ENCODE measurements at places on chromosomes 13 and 19. TPM values are rescaled to one million over a fixed set of nuclear protein-coding genes. Genes with fewer than 3 reads are reported as not detected.

Gene PRKCG
- total RNA-seq: 2.4 TPM

DNA sequence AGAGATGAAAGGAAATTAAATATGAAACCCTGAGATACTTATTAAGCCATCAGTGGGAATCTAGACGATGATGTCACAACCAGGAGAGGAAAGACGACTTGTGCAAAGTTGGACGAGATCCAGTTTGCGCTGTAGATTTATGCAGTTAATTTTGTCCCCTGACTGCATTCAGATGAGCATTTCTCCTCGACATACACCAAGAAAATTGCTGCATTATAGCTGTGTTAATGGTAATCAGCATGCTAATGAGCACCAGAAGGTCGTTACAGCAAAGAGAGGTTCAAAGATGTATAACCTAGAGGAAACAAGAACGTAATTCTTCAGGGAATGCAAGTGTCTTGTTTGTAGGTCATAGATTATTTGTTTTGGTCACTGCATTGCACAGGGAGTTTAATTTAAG is 371.7 kb downstream of the RBM26 start:
- DNase-seq: no peak

- DNase-seq: peak; percentile 72
These were observed 5.1 kb downstream of the EGLN2 start for GRCh38 chr19:40803857-40804782.

Gene SWSAP1
- 4.3 TPM for total RNA-seq

DNA sequence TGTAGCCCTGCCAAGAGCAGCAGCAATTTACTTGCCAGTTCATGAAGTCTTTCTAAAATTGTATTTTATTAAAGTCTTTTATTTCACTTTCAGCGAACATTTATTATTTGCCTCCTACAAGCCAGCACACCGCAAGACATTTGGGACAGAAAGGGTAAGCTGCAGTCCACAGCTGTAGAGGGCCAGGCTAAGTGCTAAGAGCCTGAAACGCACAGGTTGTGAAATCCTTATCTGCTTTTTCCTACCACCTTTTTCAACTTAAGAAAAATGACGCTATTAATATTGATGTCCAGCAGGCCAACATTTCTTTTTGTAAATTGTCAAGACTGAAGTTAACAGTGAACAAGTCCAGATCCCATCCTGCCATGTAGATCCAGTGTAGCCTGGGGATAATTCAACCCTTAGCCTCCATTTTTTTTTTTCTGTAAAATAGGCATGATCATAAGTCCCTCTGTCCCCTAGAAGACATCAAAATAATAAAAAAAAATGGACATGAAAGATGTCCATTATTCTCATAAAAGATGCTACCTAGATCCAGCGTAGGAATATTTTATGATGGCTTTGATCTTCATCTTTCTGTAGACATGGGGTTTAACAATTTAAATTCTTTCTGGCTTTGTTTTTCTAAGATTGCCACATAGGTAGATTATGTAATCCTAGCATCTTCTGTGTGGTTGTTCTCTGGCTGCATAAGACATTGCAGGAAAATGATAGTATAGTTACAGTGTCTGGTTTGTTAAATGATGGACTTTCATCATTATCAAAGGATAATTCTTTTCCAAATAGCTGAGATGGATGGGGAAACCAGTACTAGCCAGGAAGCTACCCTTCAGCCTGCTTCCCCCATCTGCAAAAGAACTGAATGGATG is 128.4 kb downstream of the SHISA2 start:
- no peak for DNase-seq

DNA sequence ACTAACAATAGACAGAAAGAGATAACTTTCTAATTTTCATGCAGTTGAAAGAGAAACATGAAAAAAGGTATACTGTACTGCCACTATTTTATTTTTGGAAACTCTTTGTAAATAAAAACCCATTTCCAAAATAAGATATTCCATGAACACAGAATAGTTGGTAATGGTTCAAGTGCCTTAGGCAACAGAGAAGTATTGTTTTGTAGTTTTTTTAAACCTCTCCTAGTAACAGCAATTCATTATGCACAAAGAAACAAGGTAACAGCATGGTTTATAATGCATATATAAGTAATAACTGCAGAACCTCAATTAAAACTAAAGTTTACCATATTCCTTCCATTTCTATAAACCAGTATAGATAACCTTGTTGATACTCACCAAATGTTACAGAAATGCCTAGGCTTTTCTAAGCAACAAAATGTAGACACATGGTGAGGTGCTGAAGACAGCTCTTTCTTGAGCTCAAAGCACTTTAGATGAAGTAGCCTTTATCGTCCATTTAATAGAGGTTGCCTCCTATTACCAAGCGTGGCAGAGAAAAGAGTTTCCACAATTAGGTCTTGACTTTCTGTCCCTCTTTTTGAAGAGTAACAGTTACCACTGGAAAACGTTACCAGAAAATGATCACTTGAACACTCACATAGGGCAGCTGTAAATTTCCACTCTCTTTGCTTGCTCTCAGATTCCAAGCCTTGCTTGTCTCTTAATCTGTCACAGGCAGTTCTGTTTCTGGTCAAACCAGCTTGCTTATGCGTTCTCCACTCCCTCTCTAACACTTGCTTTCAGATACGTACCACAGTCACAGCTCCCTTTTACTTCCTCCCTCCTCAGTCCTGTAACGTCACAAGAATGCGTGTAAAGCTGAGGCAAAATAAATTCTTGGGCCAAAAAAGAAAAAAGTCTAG is 42.9 kb downstream of the CAB39L start:
- DNase-seq: no peak

DNA sequence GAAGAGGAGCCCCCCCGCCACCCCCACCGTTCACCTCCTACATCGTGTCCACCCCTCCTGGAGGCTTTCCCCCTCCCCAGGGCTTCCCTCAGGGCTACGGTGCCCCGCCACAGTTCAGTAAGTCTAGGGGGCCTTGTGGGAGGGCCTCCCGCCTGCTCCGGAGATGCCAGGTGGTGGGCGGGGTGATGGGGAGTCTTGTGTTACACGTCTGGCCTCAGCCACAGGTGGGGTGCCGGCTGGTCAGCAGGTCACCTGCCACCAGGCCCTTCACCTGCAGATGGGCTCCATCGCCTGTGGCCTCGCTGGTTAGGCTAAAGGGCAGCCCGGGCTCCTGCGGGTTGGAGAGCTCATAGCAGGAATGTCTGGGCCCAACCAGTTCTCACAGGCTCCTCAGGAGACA is 8.0 kb upstream of the RPS15 start:
- no peak for DNase-seq

Gene THSD8
- 2.4 TPM for total RNA-seq

DNA sequence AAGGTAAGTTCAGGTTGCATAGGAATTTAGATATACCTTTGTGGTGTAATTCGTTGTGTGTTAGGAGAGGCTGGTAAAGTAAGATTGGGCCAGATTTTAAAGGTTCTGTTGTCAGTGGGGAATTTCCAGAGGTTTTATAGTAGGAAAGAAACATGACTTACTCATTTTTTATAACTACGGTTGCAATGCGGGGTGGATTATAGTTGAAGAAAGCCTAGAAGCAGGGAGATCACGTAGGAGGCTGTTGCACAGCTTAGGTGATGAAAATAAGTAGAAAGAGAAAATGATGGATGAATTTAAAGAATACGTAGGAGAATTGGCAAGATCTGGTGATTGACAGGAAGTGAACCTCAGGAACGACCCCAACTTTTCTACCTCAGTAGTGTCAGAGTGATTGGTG is 61.1 kb downstream of the PIBF1 start:
- no peak for DNase-seq

GRCh38 chr19:35352177-35352447 is 4.4 kb downstream of the FFAR1 start:
- DNase-seq: no peak

DNA sequence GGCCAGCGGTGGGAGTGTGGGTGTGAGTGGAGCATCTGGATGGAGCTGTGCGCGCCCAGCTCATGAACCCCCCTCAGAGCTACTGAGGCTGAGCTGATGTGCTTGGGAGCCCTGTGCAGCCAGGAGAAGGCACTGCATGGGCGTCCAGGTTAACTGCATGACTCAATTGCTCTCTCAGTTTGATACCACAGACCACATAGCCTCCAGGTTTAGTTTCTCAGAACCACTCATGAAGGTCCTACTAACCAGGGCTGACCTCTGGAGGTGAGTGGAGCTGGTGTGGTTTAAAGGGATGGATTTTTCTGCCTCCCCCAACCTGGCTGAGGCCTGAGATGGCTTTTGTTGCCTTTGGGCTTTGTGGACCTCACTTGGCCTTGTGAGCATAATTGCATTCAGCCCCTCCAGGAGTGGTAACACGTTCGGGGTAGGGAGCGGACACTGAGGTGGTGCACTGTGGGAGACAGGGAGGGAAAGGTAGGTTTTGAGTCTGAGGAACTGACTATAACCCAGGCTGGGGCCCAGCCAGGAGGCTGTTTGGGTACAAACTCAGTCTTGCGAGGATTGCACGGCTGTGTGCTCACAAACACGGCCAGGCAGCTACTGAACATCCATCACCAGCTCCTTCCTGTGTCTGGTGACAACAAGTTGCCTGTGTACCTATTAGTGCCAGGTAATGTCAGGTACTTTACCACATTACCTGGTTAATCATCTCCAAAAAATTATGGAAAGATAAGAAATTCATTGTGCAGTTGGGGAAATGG is 97.5 kb downstream of the RGCC start:
- no peak for DNase-seq

DNA sequence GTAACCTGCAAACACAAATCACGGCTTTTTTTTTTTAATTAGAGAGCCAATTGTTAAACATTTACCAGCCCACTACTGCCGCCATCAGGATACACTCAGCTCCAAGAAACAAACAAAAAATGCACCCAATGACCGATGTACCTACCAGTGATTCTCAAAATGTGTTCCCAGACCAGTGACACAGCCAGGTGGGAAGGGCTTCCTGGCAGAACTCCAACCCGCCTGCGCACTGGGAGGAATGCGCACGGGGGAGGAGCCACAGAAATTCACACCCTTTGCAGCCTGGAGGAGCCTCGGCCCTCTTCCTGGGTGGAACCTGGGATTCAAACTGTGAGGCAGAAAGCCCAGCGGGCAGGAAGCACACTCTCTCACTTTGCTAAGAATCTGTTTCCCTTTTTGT is 255.9 kb downstream of the TBC1D4 start:
- DNase-seq: no peak

GRCh38 chr19:42295831-42296525 is 6.0 kb upstream of the PRR19 start:
- peak; percentile 74 for DNase-seq

Gene PODNL1
- total RNA-seq: not detected

GRCh38 chr19:4066682-4067395 is at the start of gene ZBTB7A:
Gene ZBTB7A, minus strand, starts transcription at chr19:4066899. Its CDS starts 11,667 bp downstream, at chr19:4055232.
- peak; percentile 73 for DNase-seq

DNA sequence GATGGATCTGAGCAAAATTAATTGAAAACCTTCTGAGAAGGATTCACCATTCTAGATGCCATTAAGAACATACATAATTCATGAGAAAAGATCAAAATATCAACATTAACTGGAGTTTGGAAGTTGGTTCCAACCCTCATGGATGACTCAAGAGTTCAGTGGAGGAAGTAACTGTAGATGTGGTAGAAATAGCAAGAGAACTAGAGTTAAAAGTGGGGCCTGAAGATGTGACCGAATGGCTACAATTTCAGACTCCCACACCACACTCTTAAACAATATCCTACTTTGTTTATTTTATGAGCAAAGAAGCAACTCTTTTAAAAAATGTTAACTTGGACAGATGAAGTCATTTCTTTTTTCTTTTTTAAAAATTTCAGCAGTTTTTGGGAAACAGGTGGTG is 354.3 kb downstream of the KLF12 start:
- no peak for DNase-seq

DNA sequence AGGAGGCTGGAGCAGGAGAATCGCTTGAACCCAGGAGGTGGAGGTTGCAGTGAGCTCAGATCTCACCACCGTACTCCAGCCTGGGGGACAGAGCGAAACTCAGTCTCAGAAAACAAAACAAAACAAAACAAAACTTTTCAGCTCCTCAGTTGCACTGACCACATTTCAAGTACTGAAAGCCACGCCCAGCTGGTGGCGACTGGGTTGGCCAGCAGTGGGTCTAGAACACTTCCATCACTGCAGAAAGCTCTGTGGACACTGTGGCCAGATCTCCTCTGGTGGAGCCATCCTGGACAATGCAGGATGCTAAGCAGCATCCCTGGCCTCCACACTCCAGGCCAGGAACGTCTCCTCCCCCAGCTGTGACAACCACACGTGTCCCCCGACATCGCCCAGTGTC is 21.1 kb downstream of the TLE2 start:
- DNase-seq: no peak

GRCh38 chr19:37977992-37978391 is 71.0 kb downstream of the SIPA1L3 start:
- DNase-seq: no peak

Gene SPPL2B
- total RNA-seq: 133 TPM

Gene KLHL1
- total RNA-seq: not detected

Gene SIGLEC5
- not detected for total RNA-seq

DNA sequence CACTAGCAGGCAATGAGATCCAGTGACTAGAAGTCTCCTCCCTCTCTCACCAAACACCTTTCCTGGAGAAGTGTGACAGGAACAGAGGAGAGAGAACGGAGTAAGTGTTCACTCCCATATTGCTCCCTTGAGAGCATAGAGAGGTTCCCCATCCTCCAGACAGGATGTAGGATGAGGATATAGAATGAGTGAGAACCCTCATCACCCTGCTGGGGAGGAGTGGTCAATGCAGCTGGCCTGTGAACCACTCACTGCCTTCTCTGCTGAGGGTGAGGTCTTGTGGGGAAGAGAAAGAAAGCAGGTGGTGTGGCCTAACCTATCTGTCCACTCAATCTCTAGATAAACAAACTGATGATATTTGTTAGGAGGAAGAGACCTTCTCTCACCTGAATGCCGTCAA is 386.6 kb downstream of the PCDH20 start:
- DNase-seq: no peak

DNA sequence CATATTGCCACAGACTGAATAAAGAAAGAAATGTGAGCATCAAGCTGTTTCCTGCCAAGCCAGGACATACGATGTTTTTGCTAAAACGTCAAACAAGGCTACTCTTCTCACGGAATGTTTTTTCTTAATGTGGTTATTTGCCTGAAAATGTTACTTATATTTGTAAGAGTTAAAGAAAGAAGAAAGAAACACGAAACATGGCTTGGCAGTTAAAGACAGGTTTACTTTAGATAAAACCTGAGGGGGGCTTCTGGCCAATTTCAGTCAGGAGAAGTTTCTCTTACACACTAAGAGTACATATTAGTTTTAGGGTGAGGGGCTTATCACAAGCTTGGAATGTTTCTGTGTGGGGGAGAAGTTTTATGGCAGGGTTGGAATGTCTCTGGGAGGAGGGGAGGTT is 4.4 kb upstream of the OR10H4 start:
- no peak for DNase-seq

Gene ARL11
- 1.9 TPM for total RNA-seq

Gene IL17D
- 0.20 TPM for total RNA-seq

GRCh38 chr19:39154629-39155100 is 29.1 kb downstream of the PAK4 start:
- no peak for DNase-seq

- DNase-seq: no peak
These were observed 5.4 kb upstream of the NLRP7 start for GRCh38 chr19:54952591-54953344.
